Activated naive CD8-positive, alpha-beta T cell treated with anti-CD3 and anti-CD28 coated beads, Interleukin-2, amount 50 U/mL, for 24 hours (primary cell): ENCODE measurements at places on chromosomes 6 and 20.

- no peak for DNase-seq
These were observed 201.3 kb upstream of the DTNBP1 start for GRCh38 chr6:15864038-15864707.

DNA sequence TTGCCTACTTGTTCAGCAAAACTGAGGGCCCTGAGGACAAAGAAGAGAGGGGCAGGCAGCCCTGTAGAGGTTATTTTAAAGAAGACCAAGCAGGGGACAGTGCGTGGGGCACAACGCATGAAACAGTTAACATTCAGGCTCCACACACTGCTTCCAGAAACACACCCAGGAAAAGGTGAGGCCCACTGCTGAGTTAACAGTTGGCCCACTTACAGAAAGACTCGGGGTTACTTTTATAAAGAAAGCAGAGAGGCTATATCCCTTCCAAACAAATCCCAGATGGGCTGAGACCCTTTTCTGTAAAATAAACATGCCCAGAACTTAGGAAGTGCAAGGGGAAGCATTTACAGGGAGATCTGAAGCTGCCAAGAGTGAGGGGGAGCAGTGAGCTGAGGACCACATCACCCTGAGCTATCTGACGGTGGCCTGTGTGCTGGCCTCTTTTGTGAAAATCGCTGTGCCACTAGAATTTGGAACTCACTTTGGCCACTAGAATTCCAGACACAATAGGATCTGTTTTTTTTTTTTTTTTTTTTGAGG is 49.8 kb upstream of the SSTR4 start:
- DNase-seq = no peak

DNA sequence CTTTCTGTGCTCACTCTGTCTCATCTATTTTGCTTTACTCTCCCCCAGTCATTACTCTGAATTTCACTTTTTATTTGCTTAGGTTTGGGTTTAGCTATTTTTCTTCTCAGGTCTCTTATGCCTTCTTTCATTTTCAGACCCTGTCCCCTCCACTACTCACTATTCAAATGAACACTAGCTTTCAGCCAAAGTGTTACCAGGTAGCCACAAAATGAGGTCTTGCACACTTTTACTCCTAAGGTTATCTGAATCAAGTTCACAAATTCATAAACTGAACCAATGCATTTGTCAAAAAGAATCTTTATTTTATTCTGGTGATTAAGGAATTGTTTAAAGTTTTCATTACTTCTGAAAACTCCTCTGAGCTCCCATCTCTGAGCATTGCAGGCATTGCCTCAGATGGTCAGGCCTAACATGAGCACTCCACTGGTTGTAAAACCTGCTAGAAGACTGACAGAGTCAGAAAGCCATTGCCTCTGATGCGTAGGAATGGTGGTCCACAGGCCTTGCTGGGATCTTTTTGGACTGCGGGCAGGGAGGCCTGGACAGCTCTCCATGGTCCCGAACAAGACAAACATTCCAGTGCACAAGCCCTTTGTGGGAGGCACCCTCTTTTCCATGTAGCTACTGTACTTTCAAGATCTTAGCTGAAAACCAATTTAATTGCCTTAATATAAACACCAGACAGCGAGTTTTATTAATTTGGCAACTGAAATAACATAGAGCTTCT is 48.5 kb downstream of the FYN start:
- no peak for DNase-seq

DNA sequence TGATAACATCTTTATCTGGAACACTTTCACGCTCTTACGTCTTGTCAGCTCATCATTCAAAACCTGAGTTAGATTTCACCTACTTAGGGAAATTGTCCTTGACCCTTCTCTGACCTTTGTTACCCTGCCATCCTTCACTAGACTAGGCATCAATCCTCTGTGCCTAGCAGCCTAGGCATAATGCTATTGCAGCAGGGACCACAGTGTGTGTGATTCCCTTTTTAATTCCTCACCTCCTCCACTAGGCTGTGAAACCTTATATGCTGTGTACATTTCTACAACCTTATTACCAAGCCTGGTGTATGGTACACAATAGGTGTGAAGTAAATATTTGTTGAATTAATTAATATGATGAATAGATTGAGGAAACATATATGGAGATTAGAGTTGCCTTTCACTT is 66.7 kb upstream of the DEFB112 start:
- DNase-seq = no peak

- DNase-seq = no peak
These were observed 198.7 kb downstream of the GMPR start for GRCh38 chr6:16437095-16437494.

- no peak for DNase-seq
These were observed 54.5 kb downstream of the KIAA0408 start for GRCh38 chr6:127404594-127405178.

DNA sequence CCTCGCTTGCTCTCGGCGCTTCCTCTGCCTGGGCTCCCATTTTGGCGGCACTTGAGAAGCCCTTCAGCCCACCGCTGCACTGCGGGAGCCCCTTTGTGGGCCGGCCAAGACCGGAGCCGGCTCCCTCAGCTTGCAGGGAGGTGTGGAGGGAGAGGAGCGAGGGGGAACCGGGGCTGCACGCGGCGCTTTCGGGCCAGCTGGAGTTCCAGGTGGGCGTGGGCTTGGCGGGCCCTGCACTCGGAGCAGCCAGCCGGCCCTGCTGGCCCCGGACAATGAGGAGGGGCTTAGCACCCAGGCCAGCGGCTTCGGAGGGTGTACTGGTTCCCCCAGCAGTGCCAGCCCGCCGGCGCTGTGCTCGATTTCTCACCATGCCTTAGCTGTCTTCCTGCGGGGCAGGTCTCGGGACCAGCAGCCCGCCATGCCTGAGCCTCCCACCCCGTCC is 10.2 kb upstream of the SRPK1 start:
- DNase-seq = no peak

DNA sequence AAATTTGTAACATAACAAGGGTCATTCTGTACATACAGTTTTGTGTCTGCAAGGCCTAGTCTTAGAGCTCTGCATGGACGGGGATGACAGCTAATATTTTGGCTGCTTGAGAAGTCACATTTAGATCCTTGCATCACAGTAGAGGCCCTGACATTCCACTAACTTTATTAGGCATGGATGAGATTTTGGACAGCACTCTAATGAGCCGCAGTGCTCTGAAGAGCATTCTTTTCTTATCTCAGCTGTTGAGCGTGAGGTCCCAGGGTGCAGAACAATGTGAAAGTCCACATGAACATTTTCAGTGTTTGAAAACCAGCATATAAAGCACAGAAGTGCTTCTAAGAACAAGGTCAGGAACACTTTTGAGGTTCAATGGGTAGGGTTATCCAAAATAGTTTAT is 58.9 kb downstream of the IPCEF1 start:
- no peak for DNase-seq

DNA sequence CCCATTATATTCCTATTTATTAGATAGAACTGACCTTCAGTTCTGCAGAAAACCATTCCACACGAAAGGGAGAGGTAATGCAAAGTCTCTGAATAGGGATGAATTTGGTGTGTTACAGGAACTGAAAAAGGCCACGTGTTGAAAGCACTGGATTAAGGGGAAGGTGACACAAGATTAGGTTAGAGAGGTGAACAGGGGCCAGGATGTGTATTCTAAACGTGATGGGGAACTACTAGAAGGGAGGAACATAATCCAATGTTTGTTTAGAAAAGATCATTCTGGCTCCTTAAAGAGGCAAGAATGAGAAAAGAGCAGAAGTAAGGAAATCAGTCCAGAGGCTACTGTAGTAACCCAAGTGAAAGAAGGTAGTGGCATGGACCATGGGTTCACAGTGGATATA is 6.3 kb upstream of the ZKSCAN8 start:
- DNase-seq = no peak

DNA sequence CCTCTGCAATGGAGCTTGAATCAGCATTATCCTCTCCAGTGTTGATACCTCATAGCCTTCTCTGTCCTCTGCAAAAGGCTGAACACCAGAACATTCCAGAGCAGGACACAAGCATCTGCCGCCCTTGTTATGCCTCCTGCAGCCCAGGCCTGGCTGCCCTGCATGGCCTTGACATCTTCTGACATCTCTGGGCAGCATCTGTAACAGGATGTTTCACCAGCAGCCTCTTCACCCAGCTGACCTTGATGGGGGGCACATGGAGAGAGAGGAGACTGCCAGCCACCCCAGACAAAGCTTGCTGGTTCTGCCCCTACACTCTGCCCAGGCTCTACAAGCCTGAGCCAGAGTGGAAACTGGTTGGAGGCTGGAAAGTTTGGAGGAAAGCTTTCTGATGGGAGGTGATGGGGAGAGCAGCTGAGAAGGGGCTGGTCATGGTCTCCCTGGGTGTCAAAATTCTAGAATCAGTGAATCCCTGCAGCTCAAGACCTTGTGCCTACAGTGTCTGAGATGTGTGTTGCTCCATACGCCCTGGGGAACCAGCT is 145.1 kb downstream of the MRPL14 start:
- DNase-seq = no peak

DNA sequence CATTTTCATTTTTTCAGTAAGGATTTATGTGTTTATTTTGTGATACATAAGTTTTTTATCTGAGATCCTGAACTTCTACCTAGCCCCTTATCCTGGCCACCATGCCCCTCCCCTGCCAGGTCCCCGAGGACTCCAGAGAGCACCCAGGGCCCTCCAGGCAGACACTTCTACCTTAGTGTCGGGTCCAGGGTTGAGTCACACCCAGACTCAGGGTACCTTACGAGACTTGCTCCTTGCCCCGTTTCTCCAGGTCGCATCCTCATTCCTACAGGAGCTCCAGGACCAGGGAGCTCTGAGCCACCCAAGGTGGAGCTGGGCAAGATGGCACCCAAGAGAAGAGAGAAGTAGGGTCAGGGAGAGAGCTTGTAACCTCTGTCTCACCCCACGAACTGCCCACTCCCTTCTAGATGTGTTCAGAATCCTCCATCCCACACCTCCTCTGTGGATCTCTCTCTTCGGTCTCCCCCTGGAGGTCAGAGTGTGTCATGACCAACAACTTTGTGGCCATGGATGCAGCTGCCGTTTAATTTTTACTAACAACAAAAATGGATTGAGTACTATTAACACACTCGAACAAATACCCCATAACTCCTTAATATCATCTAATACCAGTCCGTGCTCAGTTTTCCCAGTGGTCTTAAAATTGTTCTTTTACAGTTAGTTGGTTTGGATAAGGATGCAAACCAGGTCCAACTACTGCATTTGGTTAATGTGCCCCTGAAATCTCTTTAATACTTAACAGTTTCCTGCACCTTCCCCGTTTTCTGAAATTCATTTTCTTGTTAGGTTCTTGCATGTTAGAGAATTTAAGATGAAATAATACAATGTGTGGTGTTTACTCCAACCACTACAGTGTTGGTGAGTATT is 130.6 kb upstream of the INSM1 start:
- DNase-seq = peak; percentile 20

- DNase-seq = peak; percentile 68
These were observed 896 bp upstream of the RNASET2 start for GRCh38 chr6:166957087-166957804.

GRCh38 chr6:24658573-24659560 is 7.8 kb downstream of the TDP2 start:
- DNase-seq = no peak

- no peak for DNase-seq
These were observed 267.0 kb upstream of the SUPT3H start for GRCh38 chr6:45644720-45645119.

DNA sequence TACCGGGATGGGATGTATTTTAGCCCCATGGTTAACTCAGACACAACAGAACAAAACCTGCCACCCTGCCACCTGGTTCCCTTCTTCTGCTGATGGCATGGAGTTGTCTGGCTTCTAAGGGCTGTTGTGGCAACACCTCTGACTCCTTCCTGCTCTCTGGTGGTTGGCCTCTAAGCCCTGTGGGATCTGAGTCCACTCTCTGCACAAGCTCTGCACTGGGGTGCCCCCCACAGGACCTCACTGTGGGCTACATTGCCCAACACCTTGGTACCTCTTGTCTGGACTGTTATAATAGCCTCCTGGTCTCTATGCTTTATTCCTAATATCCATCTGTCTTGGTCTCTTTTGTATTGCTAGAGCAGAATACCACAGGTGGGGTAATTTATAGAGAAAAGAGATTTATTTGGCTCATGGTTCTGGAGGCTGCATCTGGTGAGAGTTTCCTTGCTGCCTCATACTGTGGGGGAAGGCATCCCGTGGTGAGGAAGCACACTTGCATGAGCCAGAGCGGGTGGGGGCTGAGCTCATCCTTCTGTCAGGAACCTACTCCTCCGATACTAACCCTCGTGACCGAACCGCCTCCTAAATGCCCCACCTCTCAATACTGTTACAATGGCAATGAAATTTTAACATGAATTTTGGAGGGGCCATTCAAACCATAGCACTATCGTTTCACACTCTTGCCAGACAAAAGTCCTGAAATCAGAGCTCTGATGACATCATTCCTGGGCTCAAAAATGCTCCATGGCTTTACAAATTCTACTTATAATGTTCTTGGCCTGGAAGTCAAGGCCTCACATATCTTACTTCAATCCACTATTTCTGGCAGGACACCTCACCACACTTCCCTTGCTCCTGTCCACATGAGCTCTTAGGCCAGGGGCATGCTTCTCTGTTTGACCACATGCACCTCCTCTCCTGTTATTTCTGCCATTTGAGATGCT is 127.2 kb downstream of the PAX1 start:
- DNase-seq = no peak

DNA sequence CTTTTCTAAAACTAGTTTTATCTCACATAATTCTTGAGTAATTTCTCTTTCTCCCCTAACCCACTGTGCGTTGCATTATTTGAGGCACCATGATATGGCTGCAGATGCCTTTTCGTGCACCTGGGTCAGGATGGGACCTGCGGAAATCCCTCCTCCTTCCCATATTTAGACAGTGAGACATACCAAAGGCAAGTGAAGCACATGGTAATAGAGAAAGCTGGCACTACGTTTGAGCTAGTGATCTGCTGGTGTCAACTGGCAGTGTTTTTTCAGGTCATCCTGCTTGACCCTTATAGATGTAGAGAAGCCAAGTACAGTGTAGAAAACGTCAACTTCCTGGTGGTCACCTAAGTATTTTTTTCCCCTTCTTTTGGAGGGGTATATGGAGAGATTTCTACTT is 71.7 kb downstream of the FOXO3 start:
- DNase-seq = no peak

- no peak for DNase-seq
These were observed 97.0 kb upstream of the F13A1 start for GRCh38 chr6:6417475-6417874.

- DNase-seq = no peak
These were observed 210.9 kb upstream of the CST7 start for GRCh38 chr20:24738058-24738775.

- DNase-seq = no peak
These were observed 11.5 kb upstream of the SRF start for GRCh38 chr6:43159599-43159998.

GRCh38 chr6:114158411-114158810 is 184.4 kb downstream of the HS3ST5 start:
- DNase-seq = no peak

DNA sequence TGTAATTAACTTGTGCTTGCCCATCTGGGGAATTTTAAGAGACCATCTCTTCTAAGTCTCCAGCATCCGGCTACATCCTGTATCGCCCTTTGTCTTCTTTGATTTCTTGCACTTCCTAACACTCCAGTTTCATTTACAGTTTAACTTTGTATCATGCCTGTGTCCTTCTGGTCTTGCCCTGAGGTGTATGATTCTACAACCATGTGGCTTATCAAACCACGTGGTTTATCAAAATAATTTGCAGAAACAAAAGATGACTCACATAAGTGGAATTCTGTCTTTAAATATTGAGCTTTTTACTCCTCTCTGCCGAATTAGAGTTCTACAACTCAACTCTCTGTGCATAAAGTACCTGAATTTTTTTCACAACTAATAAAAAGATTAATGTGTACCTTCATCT is 580.7 kb downstream of the KIF16B start:
- no peak for DNase-seq
